ENCODE measurements at places on chromosomes 7 and 10.

DNA sequence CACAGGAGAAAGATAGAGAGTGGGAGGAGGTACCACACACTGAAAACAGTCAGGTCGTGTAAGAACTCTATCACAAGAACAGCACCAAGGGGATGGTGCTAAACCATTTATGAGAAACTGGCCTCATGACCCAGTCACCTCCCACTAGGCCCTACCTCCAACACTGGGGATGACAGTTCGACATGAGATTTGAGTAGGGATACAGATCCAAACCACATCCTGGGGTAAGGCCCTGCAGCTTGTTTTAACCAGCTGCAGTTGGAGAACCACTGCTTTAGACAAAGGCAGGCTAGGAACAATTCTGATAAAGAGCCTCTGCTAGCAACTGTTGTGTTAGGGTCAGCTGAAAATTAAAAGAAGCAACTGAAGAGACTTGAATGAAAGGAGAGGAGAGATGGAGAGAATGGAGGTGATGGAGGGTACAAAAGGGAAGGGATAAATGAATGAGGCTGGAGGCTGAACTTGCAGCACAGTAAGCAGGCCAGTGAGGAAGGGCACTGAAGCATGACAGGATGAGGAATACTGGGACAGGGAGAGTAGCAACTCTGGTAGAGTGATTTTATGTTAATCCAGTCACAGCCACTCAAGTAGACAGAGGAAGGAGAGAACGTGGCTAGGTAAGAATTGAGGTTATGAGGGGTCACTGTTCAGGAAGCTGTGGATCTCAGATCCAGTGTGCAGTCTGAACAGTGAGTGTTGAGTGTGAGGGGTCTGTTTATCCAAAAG is 23.6 kb downstream of the MEST start:
- no peak for DNase-seq

DNA sequence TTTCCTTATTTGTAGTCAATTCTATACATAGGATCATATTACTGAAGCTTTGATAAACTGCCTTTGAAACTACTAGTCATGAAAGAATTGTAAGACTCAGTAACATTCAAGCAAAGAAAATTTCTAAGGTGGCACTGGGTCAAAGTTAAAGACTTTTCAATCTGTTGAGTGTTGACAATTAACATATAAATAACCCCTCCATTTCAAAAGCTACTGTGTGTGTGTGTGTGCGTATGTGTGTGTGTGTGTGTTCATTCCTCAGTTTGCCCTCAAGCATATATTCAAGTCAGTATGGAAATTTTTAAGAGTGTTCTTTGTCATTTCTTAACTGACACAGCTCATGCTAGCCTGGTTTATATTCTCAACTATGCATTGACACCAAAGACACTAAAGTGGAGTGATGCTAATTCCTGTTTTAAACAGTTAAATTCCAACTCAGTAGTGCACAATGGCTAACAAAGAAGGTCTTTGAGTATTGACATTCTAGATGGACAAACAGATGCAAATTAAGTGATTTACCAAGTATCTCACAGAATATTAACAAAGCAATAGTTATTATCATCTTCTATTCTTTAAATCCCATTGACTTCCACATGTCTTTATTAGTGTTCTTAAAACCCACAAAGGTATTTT is 314.8 kb upstream of the GRM3 start:
- DNase-seq = no peak

DNA sequence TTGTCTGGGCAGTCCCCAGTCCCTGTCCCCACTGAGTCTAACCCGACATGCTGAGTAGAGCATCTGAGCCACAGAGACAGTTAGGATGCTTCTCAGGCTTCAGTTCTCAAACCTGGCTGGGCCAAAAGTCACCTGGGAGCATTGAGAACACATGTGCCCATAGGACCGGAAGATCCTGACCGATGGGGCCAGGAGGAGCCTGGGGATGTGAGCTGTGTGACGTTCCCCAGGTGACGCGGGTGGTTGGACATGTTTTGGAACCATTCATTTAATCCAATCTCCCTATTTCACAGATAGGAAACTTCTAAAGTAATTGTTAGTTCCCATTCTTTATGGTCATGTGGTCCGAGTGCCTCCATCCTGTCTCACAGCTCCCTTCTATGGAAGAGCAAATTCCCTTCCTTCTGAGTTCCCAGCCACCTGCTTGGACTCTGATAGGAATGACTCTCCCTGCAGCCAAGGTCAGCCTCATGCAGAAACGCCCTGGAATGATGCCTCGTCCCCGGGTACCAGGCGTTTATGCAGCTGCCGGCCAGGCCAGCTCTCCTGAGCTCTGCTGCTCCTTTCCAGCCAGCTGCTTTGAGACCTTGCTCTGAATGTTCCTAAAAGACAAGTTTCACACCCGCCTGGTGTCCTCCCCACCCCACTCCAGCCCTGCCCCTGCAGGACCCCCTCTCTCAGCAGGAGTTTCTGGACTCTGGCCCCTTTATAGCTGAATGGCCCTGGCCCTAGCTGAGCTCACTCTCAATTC is 166.5 kb upstream of the RHEB start:
- no peak for DNase-seq

DNA sequence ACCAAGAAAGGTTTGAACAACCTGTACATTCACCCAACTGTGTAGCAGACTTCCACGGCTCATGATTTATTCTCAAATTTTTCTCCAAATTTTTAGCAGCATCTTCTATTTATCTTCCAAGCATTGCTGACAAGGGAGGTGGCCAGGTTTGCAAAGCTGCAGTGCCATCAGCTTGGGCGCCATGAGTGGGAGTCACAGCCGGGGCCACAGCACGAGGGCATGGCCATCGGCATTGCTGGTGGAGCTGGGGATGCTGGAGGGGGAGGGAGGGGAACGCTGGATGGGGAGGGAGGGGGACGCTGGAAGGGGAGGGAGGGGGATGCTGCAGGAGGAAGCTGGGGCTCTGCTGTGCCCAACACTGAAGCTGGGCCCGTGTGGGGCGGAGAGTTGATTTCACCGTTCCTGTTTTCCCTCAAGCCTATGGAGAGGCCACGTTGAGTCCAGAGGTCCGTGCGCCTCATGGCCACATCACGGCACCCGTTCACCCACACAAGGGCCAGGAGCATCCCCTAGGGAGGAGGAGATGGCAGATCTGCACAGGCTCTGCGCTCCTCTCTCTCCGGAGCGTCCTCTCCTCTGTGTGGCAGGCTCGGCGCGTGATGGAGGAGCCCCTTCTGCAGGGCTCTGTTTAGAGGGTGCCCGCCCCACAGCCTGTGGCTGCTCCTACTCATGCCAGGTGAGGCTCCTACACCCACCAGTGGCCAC is 520.2 kb downstream of the DNAJB6 start:
- no peak for DNase-seq

All from mesenchymal stem cell (in vitro differentiated cells and primary cell).